EH (cell line): ENCODE measurements at places on chromosomes 7 and 10.

DNA sequence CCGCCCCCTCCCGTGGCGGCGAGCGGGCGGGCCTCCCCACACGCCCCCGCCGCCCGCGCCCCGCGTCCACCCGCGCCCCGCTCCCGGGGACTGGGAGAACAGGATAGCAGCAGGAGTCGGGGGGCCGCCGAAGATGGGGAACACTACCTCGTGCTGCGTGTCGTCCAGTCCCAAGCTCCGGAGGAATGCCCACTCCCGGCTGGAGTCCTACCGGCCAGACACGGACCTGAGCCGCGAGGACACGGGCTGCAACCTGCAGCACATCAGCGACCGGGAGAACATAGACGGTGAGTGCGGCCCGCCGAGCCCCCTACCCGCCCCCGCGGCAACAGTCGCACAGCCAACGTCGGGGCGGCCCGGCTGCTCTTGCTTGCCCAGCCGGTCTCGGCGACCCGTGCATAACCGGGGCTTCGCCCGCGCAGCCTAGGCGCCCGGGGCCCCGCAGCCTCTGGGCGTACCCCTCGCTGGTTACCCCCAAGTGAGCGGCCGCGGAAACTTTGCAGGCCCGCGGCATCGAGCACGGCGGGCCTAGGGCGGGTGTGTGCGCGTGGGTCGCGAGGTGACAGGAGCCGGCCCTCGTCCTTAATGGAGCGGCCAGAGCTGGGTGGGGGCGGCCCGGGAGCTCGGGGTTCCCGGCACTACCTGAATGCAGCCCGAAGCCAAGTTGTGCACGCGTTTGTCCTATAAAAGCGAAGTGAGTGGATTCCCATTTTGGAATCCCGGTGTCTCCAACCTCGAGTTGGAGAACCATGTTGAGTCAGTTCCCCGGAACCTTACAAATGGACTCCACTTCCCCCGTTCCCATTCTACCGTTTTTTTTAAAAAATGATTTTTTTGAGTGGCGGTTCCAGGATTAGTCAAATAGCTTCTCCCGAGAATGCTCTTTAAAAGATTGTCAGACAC is 863 bp downstream of the CCNY start:
- DNase-seq, result peak; percentile 41

GRCh38 chr10:117885206-117885829 is 161.4 kb downstream of the RAB11FIP2 start:
- no peak for DNase-seq

GRCh38 chr10:131778385-131778784 is 122.4 kb upstream of the PPP2R2D start:
- DNase-seq, result no peak

DNA sequence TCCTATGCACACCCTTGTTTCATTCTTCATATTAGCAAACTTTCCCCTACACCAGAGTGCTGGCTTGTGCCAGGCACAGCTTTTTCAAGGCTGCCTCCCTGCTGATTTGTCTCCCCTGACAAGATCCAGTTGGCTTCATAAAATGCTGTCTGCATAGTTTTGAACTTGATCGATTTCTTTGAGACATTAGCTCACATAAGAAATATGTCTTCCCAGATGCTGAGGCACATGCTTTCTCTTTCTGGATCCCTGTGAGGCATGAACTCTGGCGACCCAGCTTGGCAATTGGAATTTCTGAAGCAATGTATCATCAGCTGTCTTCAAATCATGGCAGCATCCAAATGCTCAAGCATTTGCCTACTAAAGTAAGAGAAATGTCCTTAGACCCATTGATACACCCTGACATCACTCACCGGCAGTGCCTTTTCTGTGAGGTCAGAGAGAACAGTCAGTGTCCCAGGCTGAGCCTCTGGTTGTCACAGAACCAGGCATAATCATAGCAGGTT is 616.4 kb upstream of the GHITM start:
- DNase-seq, result peak; percentile 90

GRCh38 chr7:84684836-84685480 is 490.4 kb upstream of the SEMA3A start:
- DNase-seq, result no peak

DNA sequence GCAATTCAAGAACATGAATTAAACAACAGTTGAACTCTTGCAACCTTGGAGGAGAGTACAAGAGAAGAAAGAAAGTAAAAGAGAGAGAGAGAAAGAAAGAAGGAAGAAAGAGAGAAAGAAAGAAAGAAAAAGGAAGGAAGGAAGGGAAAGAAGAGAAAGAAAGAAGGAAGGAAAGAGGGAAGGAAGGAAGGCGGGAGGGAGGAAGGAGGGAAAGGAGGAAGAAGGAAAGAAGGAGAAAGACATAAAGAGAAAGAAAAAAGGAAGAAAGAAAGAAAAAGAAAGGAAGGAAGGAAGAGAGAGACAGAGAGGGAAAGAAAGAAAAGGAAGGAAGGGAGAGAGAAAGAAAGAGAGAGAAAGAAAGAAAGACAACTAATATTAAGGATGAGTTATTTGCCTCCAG is 1106.7 kb downstream of the TYW1 start:
- no peak for DNase-seq

DNA sequence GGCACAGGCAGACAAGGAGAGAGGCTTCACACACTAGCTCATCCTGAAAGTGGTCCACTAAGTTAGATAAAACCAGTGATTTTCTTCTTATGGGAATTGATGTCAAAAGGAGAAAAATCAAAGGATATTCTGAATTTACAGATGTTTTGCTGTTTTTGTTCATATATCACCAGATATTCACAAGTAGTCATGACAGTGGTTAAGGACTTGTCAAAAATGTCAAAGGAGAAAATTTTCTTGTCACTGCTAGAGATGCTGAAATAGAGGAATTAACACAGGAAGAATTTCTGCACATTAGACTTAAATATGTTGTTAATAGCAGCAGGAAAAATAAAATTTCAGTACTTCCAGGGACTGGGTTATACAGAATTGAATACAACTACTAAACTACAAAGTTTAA is 78.3 kb downstream of the PRTFDC1 start:
- DNase-seq, result no peak

DNA sequence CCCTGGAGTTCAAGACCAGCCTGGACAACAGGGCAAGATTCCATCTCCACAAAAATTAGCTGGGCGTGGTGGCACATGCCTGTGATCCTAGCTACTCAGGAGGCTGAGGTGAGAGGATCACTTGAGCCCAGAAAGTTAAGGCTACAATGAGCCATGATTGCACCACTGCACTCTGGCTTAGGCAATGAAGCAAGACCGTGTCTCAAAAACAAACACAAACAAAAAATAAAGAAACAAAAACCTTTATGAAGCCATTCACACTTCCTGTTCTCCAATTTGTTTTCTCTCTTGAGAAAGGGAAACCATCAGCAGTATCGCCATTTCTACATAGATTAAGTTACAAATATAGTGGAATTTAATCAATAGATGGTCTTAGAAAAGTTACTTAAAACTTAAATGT is 19.8 kb downstream of the YME1L1 start:
- no peak for DNase-seq

DNA sequence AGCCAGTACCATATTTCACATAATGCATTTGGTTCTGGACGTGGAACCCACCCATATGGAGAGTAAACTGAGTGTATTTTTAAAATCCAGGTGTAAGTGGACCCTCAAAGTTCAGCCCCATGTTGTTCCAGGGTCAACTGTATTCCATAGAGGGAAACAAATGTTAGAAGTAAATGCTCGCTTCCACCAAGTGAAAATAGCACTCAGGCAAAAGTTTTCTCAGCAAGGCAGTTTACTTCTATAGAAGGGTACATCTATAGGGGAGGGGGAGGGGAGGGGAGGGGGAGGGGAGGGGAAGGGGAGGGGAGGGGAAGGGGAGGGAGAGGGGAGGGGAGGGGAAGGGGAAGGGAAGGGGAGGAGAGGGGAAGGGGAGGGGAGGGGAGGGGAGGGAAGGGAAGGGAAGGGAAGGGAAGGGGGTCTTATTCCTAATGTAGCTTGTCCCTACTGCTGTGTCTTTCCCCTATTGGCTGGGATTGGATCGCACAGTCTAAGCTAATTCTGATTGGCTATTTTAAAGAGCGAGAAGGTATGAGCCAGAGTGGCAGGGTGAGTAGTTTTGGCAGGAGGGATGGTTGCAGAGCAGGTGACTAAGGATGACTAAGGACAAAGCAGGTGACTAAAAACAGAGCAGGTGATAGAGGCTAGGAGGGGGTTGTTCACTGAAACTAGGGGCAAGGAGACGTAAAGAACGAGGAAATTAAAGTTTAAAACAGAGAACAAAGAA is 29.1 kb downstream of the GARIN1A start:
- DNase-seq, result no peak

GRCh38 chr10:31757831-31758230 is 170.8 kb downstream of the ARHGAP12 start:
- peak; percentile 20 for DNase-seq

DNA sequence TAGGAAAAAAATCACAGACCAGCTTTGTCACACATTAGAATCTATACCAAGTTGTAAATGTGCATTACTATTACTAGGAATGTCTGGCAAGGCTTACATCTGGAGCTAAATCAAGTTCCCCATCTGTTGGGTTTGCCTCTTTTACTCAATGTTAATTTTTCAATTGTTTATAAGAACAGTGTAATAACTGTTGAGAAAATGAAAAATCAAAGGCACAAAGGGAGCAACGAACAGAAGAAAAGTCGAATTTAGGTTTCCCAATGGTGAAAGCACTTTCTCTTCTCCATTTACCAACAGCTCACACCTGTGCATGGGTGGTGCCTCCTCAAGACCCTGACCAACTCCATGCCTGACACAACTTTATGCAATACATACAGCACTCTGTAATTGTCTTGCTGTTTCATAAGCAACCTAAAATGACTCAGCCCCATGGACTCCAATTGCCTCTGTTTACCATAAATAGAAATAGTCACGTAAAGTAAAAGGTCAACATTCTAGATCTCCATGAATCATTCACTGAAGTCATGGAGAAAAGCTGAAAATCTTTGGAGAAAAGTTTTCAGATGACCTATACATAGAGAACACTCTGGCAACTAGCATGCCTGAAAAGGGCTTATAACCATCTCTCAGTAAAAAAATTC is 95.5 kb upstream of the KCNIP2 start:
- DNase-seq, result peak; percentile 96

DNA sequence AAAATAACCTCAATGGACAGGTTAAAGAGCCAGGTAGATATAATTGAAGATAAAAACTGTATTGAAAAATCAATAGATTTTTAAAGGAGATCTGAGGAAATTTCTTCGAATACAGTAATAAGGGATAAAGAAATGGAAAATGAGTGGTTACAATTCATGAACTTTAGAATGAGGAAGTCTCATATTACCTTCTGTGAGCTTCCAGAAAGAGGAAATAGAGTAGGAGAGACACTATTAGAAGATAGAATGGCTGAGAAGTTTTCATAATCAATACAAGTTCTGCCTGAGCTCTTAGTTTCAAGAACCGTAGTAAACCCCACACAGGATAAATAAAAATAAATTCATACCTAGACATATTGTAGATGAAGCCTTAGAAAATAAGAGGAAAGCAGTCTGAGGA is 11.5 kb downstream of the SDK1 start:
- DNase-seq, result no peak

- DNase-seq, result no peak
These were observed 21.6 kb upstream of the TSPAN33 start for GRCh38 chr7:129122751-129123509.
